ENCODE measurements at places on chromosomes 4 and X.

- no peak for DNase-seq
These were observed 894.0 kb upstream of the FRG1 start for GRCh38 chr4:189046642-189047041.

- DNase-seq, result no peak
These were observed 16.1 kb downstream of the FAM120C start for GRCh38 chrX:54166915-54167314.

DNA sequence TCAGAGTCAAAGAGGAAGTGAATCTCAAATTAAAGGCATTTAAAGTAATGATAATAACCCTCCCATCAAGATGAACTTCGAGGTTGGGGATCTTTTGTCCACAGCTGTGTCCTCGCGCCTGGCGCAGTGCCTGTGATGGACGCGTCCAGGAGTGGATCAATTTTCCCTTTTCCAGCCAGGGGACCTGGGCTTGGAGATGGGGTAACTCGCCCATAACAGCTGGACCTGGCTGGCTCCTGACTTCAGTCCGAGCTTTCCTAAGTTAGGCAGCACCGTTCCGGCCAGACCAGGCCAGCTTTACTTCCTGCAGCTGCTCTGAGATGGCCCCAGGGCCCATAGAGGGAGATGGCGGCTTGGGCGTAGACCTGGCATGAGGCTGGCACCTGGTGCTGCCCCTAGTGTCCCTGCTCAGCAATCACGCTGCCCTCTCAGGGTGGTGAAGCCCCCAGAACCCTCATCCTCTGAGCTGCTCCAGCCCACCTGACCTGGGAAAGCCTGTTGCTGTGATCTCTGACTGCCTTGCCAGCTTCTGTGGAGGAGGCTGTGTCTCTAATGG, 23.9 kb downstream of the ADRA2C start:
- no peak for DNase-seq

GRCh38 chr4:2671267-2671895, 84.8 kb downstream of the TNIP2 start:
- no peak for DNase-seq

DNA sequence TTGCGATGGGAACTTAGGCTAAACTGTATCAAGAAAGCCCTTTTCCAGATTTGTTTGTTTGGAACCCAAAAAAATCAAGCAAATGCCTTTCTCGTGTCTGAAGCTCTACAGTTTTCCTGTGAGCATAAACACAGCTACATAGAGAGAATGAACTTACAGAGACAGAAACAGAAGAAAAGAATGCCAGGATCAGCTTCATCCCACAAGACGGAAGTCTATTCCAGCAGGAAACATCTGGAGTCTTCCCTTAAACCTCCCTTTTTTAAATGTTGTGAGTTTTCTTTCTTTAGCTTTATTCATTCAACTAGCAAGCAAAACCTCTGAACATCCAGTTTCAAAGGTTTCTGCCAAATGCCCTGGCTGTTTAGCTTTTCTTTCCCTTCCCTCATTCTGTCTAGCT, 32.6 kb upstream of the ZFP42 start:
- DNase-seq, result no peak

DNA sequence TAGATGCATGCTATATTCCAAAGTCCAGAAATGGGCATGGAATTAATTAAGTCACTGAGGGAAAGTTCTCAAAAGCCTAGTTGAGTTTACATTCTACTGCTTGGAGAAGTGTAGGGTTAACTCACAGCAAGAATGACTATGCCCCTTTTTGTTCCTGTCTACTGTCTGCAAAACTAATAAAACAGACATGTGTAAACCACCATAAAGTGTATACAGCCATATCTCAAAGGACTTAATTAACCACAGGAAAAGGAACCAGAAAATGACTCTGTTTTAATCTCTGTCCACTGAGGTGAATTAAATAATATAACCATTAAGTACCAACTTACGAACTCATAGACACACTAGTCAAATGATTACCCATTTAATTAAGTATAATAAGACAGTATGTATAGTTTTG, 84.9 kb downstream of the PRDM5 start:
- no peak for DNase-seq

GRCh38 chr4:121951521-121952110, at the start of gene TRPC3:
TSS of gene TRPC3 (minus strand) at chr4:121952060. CDS start at chr4:121951680, 380 bp downstream.
- DNase-seq, result peak; percentile 14

GRCh38 chr4:135548711-135549110, 1347.1 kb upstream of the PABPC4L start:
- DNase-seq, result no peak

- DNase-seq, result no peak
These were observed 62.8 kb downstream of the SHISA3 start for GRCh38 chr4:42460043-42460442.

GRCh38 chr4:87077914-87078585, 142.4 kb downstream of the KLHL8 start:
- no peak for DNase-seq

GRCh38 chrX:123121241-123121640, 62.8 kb upstream of the GRIA3 start:
- no peak for DNase-seq

GRCh38 chr4:153191795-153192363, 12.4 kb upstream of the TRIM2 start:
- DNase-seq, result no peak

DNA sequence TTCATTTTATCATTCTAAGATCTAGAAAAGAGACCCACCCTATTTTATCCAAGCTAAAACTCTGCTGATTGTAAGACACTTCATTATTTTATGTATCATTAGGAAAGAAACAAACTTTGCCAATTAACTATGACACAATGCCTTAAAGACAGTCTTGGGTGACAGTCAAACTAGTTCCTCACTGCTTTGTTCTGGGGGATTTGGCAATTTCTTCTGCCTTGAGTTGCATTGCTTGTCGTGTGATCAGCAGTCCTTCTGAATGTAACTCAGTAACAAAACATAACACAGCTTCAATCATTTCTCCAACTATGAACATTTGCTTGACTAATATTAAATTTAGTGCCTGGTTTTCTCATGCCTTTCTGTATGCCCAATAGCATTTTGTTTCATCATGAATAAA, 577.9 kb upstream of the DIPK2B start:
- DNase-seq, result no peak
